NCI-H1930 (cell line): ENCODE measurements at places on chromosomes 12 and 14.

GRCh38 chr12:65826353-65827171 lies 2.3 kb downstream of the HMGA2 start:
- DNase-seq, result no peak

GRCh38 chr12:128418944-128419343 lies 152.0 kb downstream of the TMEM132C start:
- DNase-seq, result no peak

DNA sequence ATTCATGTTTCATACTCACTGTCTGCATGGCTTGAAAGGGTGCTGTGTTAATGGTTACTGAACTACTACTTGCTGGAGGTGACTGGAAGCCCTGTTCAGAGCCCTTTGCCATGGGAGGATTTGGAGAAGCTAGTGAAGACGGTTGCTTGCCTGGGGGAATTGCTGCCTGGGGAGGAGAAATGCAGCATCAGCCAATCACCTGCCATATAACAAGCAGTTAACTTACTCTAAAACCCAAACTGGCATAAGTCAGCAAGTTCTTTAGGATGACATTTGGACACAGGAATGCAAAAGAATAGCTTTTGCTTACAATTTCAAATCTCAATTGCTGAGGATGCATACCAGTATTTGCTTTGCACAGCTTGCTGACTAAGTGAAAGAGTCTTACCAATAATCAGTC lies 23.4 kb upstream of the IPO8 start:
- DNase-seq, result no peak

DNA sequence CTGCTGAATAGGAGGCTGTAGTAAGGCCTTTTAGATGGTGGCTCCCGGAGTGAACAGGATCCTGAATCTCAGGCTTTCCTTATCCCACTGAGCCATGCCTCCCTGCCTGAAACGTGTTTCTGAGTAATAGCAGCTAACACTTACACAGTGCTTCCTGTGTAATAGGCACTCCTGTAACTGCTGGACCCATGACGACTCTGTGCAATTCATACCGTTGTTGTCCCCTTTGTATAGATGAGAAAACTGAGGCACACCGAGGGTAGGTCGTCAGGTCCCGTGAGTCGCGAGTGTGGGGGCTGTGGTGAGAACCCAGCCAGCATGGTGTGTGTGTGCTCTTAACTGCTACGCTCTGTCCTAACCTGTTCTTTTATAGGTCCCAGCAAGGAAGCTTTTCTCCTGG lies 193.6 kb downstream of the CACNA1C start:
- no peak for DNase-seq

DNA sequence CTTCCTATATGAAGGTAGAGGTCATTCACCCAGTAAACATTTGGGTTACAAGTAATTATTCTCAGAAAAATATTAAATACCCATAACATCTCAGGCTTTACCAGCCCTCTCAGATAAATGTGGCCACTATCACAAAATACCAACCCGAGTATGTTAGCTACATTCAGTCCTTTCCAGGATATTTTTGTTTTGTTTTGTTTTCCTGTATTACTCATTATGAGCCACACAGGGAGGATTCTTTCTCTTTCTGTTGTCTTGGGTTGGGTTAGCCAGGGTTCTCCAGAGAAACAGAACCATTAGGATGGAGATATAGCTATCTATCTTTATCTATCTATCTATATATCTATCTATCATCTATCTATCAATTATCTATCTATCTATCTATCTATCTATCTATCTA lies 947.6 kb upstream of the MDGA2 start:
- DNase-seq, result no peak

DNA sequence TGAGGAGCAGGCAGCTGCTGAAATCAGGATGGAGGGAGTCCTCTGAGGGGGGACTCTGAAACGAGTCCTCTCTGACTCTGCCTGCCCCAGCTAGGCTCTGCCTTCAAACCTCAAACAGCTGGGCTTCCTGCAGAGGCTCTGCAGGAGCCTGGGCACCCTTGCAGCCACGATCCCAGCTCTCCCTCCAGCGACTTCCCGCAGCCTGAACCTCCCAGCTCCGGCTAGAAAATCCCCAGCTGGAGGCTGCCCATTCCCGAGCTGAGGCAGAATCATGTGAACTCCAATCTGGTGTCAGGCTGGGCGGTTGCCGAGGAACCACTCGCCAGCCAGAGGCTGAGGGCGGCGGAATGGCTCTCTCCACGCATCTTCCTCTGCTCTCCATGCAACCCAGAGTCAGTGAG lies at the start of gene GPR68:
Gene GPR68, minus strand, starts transcription at position 204 of the 401 bp plus-strand sequence. CDS start 9,654 bp downstream, outside the sequence.
- DNase-seq, result no peak

- DNase-seq, result no peak
Measured at GRCh38 chr12:48973531-48973930, 2.0 kb upstream of the WNT10B start.

DNA sequence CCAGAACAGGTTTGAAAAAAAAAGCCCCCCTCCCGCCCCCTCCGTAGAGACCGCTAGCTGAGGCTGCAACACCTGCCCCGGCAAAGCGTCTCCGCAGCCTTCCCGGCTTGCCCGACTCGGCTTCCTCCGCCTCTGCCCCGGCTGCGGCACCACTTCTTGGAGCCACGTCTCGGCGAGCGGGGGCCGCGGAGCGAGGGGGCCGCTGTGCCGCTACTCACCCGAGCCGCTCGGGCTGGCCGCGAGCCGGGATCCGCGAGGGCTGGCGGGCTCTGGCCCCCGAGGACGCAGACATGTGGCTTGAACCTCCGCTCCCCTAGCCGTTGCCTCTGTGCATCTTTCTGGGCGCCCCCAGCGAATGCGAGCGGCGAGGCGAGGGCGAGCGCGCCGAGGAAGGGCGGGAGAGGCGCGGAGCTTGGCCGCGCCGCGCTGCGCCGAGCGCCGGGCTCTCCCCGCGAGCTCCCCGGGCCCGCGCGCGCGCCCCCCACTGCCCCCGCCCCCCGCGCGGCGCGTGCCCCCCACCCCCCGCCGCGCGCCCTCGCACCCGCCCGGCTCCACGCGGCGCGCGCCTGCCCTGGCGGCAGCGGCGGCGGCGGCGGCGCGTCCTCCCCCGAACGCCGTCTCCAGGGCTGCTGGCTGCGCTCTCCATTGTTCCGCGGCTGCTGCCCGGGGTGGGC lies 249.5 kb downstream of the APAF1 start:
- DNase-seq, result peak; percentile 45

DNA sequence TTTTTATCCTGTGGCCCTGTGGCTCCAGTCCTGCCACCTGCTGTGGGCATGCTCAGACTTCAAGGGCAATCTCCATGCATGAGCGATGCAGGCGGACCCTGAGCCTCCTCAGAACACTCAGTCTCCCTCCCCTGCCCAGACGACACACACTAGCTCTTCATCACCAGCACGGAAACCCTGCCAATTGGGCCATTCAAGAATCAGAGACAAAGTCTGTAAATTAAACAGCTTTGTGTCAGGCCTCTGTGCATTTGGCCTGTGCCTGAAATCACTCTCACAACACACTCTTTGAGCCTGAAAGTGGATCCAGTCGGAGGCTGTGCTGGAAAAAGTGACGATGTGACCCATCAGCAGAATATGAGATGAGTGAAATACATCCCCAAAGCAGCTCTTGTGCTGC lies 12.5 kb downstream of the POU6F1 start:
- no peak for DNase-seq

DNA sequence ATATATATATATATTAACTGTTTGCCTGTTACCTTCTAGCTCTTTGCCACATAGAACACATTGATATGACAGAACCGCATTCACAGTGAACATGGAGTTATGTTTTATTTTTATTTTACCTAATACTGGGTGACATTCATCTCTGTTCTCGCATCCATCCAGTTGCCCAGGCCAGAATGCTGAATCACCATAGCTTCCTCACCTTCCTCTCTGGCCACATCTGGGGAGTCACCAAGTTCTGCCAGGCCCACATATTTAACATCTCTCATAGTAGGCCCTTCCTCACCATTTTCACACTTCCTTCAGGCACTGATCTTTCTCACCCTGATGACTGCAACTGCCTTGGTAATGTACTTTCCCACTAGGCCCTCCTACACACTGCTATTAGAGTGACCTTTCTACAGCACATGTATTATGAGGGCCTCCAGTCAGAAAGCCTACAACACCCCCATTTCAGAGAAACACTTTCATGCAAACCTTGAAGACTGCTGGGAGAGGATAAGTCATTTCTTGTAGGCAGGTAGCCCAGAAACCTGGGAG lies 106.8 kb downstream of the LGR5 start:
- DNase-seq, result no peak

GRCh38 chr12:20210621-20211215 lies 157.6 kb upstream of the PDE3A start:
- DNase-seq, result no peak

GRCh38 chr12:99553461-99553860 lies 94.1 kb upstream of the GARIN6 start:
- DNase-seq, result no peak

- no peak for DNase-seq
Measured at GRCh38 chr14:105257464-105257863, 9.1 kb downstream of the BTBD6 start.

DNA sequence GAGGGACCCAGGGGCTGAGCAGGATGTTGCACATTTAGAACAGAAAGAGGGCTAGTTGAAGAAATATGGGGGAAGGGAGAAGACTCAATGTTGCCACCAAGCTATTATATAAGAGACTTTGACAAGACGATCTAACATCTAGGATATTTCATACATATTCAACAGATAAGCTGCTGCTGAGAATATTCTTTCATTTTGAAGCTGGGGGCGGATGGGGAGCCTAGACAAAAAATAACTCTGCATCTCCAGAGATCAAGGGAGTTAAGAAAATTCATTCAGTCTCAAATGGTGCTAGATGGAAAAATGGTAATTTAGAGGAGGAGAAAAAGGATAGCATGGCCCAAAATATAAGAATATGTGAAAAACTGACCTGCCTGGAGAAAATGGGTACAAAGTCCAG lies 415.6 kb downstream of the MDGA2 start:
- DNase-seq, result no peak

DNA sequence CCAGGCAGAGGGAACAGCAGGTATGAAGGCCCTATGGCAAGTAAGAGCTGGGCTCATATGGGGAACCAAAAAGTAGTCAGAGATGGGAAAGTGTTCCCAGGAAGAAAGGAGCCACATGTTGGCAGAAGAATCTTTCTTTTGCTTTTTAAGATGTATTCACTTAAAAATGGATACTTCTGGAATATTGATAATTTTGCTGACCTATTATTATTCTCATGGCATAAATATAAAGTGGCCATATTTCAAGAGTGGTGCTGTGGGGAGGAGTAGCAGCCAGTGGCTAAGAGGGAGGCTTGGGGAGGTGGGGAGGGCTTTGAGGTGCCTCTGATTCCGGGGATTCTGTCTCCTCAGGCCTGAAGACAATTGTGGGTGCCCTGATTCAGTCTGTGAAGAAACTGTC lies 108.2 kb downstream of the SCN8A start:
- no peak for DNase-seq

DNA sequence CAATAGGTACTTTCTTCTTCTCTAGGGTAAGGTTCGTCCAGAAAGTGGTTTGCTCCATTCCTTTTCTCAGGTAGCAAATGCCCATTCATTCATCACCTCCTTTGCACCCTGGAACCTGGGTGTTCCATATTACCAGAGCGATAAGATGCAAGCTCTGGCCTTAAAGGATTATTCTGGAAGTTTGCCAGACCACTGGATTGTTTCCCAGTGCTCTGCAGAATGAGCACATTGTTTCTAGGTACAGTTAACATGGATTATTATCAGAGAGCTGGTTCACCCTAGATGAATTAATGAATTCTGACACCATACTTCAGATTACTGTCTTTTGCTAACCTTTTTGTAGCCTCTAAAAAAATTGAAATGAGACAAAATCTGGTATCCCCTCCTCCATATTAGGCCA lies 170.9 kb upstream of the BMP4 start:
- no peak for DNase-seq

DNA sequence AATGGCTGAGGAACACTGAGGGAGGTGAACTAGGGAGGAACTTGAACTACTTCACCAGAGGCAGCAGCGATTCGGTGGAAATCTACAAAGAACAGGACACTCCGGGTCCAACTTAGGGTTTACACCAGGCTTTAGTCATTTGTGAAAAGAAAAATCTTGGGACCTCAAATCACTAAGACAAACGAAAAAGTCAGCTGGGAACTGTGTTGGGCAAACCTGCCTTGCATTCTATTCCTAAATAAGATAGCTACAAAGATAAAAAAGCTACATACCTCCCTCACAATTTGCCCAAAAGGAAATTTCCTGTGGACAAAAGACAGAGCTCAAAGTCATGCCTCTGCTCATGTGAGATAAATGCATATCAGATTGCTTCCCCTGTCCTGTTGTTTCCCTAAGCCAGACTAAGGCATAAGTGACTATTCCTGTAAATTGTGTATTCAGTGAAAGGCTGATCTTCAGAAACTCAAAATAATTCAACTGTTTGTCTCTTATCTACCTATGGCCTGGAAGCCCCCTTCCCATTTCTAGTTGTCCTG lies 106.6 kb downstream of the APAF1 start:
- no peak for DNase-seq

- DNase-seq, result no peak
Measured at GRCh38 chr12:105580821-105581352, 250.4 kb downstream of the C12orf75 start.

- no peak for DNase-seq
Measured at GRCh38 chr14:31449971-31450610, 7.2 kb downstream of the DTD2 start.

- no peak for DNase-seq
Measured at GRCh38 chr12:48084066-48084465, 21.8 kb downstream of the SENP1 start.

GRCh38 chr12:67069451-67070306 lies 199.5 kb upstream of the CAND1 start:
- peak; percentile 20 for DNase-seq

DNA sequence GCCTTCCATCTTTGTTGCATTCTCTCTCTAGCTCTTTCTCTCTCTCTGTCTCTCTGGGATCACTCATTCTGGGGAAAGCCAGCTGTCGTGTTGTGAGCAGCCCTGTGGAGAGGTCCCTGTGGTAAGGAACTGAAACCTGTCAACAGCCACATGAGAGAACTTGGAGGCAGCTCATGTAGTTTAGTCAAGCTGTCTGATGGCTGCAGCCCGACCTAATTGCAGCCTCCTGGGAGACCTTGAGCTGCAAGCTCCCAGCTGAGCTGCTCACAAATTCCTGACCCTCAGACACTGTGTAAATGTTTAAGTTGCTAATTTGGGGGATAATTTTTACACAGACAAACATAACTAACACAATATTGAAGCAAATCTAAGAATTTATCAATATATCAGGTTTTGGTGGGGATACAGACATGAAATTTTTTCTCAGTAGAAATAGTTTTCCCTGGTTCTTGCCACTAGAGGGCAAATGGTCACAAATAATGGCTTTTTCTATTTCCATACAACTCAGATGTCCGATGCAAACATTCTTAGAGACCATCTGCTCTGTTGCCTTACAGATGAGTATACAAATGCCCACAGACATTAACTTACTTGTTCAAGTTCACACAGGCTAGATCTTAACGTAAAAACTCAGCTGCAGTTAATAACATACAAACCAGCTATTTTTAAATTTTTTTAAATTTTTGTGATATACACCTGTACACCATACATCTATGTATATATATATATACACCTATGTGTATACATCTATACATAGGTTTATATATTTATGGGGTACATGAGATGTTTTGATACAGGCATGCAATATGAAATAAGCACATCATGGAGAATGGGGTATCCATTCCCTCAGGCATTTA lies 15.5 kb upstream of the KRR1 start:
- DNase-seq, result peak; percentile 31
